ENCODE measurements at places on chromosomes 5 and 9.

DNA sequence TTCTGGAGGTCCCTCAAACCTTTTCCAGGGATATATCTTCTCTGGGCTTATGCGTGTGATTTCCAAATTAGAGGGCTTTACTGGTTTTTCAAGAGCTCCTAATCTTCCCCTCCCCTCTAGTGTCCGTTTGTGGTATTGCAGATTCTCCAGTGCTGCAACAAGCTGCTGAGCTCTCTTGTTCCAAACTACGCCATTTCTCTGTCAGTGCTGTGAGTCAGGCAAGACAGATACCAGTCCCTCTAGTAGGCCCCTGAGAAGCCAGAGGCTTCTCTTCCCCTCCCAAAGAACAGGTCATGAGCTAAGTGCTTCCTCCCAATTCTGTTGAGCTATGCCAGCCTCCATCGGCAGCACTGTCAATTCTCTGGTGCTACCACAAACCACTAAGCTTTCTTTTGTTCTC is 149.5 kb downstream of the FANCC start:
- DNase-seq, result peak; percentile 76

- no peak for DNase-seq
These were observed 316.6 kb upstream of the RIOK2 start for GRCh38 chr5:97499605-97500004.

DNA sequence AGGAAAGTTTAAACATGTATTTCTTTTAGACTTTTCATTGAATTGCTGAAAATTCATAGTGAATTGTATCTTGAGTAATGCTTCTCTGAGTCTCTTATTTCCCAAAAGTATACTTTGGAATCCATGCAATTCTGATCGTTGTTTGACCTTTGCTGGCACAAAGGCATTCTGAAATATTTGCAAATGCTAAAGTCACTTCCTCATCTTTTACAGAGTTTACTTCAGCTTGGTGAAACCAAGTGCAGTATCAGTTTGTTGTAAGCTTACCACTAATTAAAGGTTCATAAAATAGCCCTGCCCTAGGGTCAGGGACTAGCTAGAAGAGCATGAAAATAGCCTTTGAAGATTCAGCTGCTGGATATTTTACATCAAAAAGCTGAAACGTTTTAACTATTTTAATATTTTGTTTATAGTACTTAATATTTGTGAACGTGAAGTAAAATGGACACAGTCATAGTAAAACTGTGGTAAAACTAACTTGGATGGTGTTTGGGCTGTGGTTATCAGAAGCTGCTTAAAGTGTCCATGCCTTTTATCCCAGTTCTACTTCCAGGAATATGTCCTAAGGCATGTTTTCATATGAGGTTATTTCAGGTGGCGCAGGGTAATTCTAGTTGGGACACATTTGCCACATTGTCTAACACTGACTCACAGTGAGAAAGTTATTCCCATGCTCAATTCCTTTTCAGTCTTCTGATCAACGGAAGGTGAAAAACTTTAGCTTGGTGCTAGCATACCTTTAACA is 45.3 kb downstream of the SLC22A5 start:
- DNase-seq, result no peak

- DNase-seq, result no peak
These were observed 293.2 kb downstream of the ARHGAP26 start for GRCh38 chr5:143063175-143063970.

GRCh38 chr9:33124751-33125381 is 42.3 kb downstream of the B4GALT1 start:
- no peak for DNase-seq

DNA sequence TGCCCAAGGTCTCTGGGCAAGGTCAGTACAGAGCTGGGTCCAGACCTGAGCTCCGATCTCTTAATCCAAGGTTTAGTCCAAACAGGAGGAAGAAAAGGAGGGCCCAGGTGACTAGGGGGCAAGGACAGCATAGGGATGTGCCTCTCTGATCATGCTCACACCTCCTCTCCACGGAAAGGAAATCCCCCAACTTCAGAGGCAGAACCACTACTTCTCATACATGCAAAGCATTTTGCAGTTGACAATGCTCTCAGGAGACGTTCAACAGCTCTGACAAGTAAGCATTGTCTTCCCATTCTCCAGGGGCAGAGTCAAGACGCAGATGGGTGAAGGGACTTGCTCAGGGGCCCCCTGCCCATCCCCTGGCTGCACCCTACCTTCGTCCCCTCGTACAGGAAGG is 8.7 kb upstream of the CORO2A start:
- no peak for DNase-seq

DNA sequence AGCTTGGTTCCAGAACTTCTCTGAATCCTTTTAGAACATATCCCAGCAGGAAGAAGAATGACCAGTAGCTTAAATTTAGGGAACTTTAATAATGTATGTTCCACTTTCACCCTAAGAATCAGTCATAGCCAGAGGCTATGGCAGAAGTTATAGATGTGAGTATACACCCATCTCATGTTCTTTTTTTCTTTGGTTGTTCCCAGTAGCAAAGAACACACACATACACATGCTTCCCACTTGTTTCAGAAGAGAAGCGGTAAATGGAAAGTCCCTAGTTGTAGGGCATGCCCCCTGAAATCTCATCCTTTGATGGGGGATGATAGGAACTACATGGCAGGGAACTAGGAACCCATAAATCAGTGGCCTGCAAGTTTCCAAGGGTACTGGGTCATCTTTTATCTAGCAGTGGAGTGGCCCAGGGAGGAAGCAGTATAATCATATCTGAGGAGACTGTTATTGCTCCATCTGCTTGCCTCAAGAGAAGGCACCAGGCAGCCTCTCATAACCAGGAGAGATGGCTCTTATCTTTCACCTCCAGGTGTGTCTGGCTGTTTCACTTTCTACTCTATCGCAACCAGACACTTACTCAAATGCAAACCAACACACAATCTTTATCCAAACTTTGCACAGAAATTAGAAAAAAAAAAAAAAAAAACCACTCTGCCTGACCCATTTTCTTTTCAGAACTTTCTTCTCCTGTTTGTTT is 109.5 kb downstream of the SNCAIP start:
- DNase-seq, result no peak

Data from fibroblast of skin of left biceps (primary cell).